ENCODE measurements at places on chromosomes 1 and 21. TPM values are rescaled to one million over a fixed set of nuclear protein-coding genes. Genes with fewer than 3 reads are reported as not detected.

GRCh38 chr21:46295177-46295770 lies 9.1 kb downstream of the YBEY start:
- DNase-seq: peak; percentile 38
- H3K27ac ChIP-seq: peak overlapping the region; percentile 87
- peaks cover 35% of the 10 kb centered on the region for H3K4me1 ChIP-seq
- peaks cover 11% of the 10 kb centered on the region for H3K36me3 ChIP-seq
- H3K4me3 ChIP-seq: no peak overlapping the region

DNA sequence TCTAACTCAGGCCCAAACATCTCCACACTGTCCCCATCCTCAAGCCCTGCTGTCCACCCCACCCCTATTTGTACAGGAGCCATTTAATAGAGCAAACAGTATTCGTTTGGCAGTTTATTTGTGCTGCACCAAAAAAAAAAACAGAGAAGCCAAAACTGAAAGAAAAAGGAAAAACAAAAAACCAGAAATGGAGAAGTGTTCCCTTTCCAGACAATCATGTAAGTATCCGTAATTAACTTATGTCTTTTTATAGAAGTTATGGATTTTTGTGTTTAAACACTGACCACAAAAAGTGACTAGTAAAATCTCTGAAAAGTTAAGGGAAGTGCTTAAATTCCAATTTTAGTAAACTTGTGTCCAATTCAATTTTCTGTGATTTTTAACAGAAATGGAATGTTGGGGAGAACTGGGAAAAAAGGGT lies 40.4 kb upstream of the ZBTB18 start:
- DNase-seq: no peak
- no peaks in the 10 kb centered on the region for H3K36me3 ChIP-seq
- H3K27ac ChIP-seq: no peak overlapping the region
- H3K4me3 ChIP-seq: no peak overlapping the region
- peaks cover 7% of the 10 kb centered on the region for H3K4me1 ChIP-seq

GRCh38 chr1:2778220-2778592 lies 23.3 kb downstream of the TTC34 start:
- H3K4me3 ChIP-seq: no peak overlapping the region
- DNase-seq: no peak
- H3K4me1 ChIP-seq: no peaks in the 10 kb centered on the region
- no peaks in the 10 kb centered on the region for H3K36me3 ChIP-seq
- H3K27ac ChIP-seq: no peak overlapping the region
- peaks cover 16% of the 10 kb centered on the region for H3K27me3 ChIP-seq

C8B gene
- not detected for polyA plus RNA-seq

All from heart right ventricle (tissue), 16 donors.